ENCODE measurements at places on chromosomes 5 and 9. TPM values are rescaled to one million over a fixed set of nuclear protein-coding genes. Genes with fewer than 3 reads are reported as not detected.

Gene GLRA1
- total RNA-seq = not detected

Gene CNTNAP3B
- not detected for total RNA-seq

- H3K27me3 ChIP-seq = no peaks in the 10 kb centered on the region
- H3K27ac ChIP-seq = no peak overlapping the region
- no peak overlapping the region for H3K4me3 ChIP-seq
- no peak for DNase-seq
Measured at GRCh38 chr9:116555556-116556155, 131.4 kb upstream of the TRIM32 start.

DNA sequence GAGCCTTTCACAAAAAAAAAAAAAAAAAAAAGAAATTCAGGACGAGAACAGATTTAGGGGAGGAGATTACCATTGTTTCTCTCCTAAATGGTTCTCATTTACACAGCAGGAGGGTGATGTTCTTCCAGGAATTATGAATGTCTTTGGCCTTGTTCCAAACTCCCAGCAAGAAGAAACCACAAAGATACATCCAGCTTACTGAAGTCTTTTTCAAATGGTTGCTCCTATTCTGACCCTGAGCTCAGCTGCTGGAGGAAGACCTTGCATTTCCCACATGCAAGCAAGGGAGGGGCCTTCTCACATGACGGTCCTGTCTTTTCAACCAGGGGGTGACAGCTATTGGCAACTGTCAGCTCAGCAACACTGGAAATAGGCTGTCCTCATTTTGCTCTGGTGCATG lies 203.0 kb upstream of the VLDLR start:
- no peaks in the 10 kb centered on the region for H3K4me1 ChIP-seq
- H3K27me3 ChIP-seq = no peaks in the 10 kb centered on the region
- no peak for DNase-seq
- no peak overlapping the region for H3K4me3 ChIP-seq
- H3K27ac ChIP-seq = no peak overlapping the region
- H3K36me3 ChIP-seq = no peaks in the 10 kb centered on the region

GRCh38 chr5:401146-402034 lies 41.6 kb upstream of the EXOC3 start:
- H3K27me3 ChIP-seq = peaks cover 7% of the 10 kb centered on the region
- H3K27ac ChIP-seq = no peak overlapping the region
- no peaks in the 10 kb centered on the region for H3K36me3 ChIP-seq
- H3K4me1 ChIP-seq = no peaks in the 10 kb centered on the region
- no peak overlapping the region for H3K4me3 ChIP-seq
- DNase-seq = no peak

- DNase-seq = peak; percentile 53
- peaks cover 52% of the 10 kb centered on the region for H3K4me1 ChIP-seq
- no peaks in the 10 kb centered on the region for H3K27me3 ChIP-seq
Measured at GRCh38 chr9:35726931-35727330, 5.1 kb downstream of the TLN1 start.

GRCh38 chr9:114811966-114812636 lies 6.3 kb upstream of the TNFSF15 start:
- DNase-seq = no peak
- H3K4me3 ChIP-seq = no peak overlapping the region
- no peaks in the 10 kb centered on the region for H3K36me3 ChIP-seq

- peak within 1 kb of the TSS; percentile 71 for H3K4me3 ChIP-seq
- peak; percentile 94 for DNase-seq
- H3K4me1 ChIP-seq = peaks cover 27% of the 10 kb centered on the region
- peaks cover 20% of the 10 kb centered on the region for H3K36me3 ChIP-seq
- peak within 1 kb of the TSS; percentile 69 for H3K27ac ChIP-seq
Measured at GRCh38 chr9:34620061-34620994, at the start of gene DCTN3. Gene DCTN3 (minus strand): TSS chr9:34620495. CDS start chr9:34620464, 31 bp downstream.

Gene CDH18
- not detected for total RNA-seq

DNA sequence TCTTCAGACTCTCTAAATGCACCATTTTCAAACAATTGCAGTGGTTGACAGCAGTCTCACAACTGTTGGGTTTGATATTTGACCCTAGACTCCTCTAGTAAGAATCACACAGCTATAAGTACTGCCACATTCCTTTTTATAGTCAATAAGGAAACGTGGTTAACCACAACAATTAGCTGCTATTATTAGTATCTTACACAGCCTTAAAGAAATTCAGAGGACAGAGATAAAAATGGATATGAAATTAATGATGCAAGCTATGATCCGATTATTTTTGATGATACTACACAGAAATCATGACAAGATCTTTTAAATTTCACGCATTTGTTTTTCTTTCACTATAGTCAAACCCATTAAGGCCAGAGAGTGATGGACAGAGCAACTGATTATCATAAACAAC lies 288.6 kb upstream of the C9orf72 start:
- DNase-seq = no peak
- no peaks in the 10 kb centered on the region for H3K27me3 ChIP-seq
- H3K36me3 ChIP-seq = no peaks in the 10 kb centered on the region

- no peak for DNase-seq
- no peak overlapping the region for H3K27ac ChIP-seq
- no peaks in the 10 kb centered on the region for H3K36me3 ChIP-seq
- H3K4me1 ChIP-seq = no peaks in the 10 kb centered on the region
- no peak overlapping the region for H3K4me3 ChIP-seq
- no peaks in the 10 kb centered on the region for H3K27me3 ChIP-seq
Measured at GRCh38 chr5:110707260-110707844, 19.1 kb downstream of the TMEM232 start.

Gene GOLM1
- total RNA-seq = not detected

DNA sequence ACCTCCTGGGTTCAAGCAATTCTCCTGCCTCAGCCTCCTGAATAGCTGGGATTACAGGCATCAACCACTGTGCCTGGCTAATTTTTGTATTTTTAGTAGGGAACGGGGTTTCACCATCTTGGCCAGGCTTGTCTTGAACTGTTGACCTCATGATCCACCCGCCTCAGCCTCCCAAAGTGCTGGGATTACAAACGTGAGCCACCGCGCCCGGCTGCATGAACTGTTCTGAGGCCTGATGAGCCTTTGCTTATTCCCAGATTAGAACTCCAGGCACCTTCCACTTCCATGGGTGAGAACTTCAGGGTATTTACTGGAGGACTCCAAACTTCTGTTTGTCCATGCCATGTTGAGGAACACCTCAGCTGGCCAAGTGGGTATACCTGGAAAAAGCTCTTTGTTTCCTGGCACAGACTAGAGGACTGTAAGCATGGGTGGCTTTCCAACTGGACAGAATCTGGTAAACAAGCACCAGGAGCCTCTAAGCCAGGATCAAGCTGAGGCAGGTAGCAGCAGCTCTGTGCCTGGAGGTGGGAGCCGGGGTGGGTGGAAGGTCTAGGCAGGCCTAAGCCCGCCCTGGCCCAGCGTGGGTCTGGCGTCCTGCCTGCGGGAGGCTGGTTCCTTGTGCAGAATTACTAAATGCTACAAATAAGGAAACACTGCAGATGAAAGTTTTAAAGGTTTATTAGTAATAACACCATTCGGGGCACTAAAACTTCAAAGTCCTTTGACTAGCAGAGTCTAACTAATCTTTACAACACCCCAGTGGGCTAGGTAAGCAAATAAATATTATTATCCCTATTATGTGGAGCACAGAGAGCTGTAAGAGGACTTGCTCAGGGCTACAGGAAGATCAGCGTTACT lies 78.4 kb downstream of the SEMA5A start:
- H3K4me1 ChIP-seq = no peaks in the 10 kb centered on the region
- H3K36me3 ChIP-seq = no peaks in the 10 kb centered on the region
- no peak overlapping the region for H3K27ac ChIP-seq
- no peak for DNase-seq

Gene LCN12
- total RNA-seq = 1.4 TPM

DNA sequence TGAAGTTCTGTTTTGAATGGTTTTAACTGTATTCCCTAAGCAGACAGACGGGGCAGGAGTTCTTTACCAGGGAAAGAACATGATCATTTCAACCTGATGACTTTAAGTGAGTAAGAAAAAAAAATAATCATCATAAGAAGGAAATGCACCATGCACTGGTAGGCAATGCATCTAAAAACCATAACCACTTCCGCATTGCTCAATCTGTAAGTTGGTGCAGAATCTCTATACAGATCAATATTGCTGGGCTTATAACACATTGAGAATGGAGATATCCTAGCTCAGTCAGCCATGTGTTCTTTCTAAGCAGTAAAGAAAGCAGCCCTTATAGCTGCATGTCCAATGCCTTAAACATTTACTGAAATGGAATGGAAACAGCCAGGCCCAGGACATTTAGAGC lies 407.1 kb upstream of the DMAC1 start:
- H3K27ac ChIP-seq = no peak overlapping the region
- H3K36me3 ChIP-seq = no peaks in the 10 kb centered on the region
- H3K4me3 ChIP-seq = no peak overlapping the region
- H3K27me3 ChIP-seq = no peaks in the 10 kb centered on the region

GRCh38 chr9:110763568-110763967 lies 95.0 kb downstream of the MUSK start:
- no peaks in the 10 kb centered on the region for H3K27me3 ChIP-seq
- H3K27ac ChIP-seq = no peak overlapping the region
- DNase-seq = no peak

Gene PANK3
- 57.3 TPM for total RNA-seq

GRCh38 chr5:89597878-89598277 lies 714.9 kb upstream of the MEF2C start:
- no peak overlapping the region for H3K27ac ChIP-seq
- H3K27me3 ChIP-seq = no peaks in the 10 kb centered on the region
- no peaks in the 10 kb centered on the region for H3K4me1 ChIP-seq
- H3K36me3 ChIP-seq = no peaks in the 10 kb centered on the region

DNA sequence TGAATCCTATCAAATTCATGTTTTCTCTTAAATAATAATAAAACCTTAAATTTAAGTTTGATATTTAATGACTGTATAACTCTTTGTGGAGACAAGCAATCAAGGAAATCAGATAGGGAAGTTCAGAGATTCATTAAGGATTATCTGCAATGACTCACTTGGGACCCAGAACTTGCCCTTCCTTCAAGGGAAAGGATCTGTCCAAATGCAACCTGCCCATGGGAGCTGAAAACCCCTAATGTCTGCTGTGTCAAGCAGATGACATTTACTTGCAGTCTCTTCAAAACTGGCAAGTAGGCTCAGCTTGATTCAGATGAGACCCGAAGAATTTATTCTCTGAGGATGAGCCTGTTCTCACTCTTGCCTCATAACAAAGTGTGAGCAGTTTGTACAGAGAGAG lies 1577.6 kb downstream of the EFNA5 start:
- H3K4me1 ChIP-seq = no peaks in the 10 kb centered on the region
- H3K27ac ChIP-seq = no peak overlapping the region
- no peaks in the 10 kb centered on the region for H3K36me3 ChIP-seq
- no peak overlapping the region for H3K4me3 ChIP-seq
- no peaks in the 10 kb centered on the region for H3K27me3 ChIP-seq

DNA sequence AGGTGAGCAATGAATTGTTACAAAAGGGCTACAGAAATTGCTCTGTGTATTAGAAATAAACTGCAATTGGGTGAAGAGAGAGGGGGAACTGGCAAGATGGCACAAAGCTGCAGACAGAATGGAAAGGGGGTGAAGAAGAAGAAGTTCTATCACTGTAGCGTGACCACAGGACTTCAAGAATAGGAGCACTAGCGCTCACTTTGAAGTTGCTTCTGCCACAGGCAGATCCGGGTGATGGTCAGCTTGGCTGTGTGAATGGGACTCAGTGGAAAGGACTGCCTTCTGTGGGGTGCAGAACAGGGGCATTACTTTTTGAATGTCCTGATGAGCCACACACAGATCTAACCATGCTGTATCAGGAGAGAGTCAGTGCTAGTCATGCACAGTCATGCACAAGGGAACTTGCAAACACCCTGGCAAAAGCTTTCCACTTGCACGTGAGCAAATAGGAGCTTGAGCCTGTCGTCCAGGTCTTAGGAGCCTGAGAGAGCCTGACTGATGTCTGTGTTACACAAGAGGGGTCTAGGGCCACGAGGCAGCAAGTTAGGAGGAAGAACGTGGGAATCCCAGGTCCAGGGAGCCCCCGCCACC lies 16.3 kb downstream of the IL5 start:
- no peak overlapping the region for H3K4me3 ChIP-seq
- H3K27me3 ChIP-seq = no peaks in the 10 kb centered on the region
- no peak for DNase-seq
- peaks cover 16% of the 10 kb centered on the region for H3K4me1 ChIP-seq

- DNase-seq = no peak
- H3K27ac ChIP-seq = no peak overlapping the region
- H3K4me3 ChIP-seq = no peak overlapping the region
- H3K27me3 ChIP-seq = no peaks in the 10 kb centered on the region
Measured at GRCh38 chr9:6777213-6777902, 19.6 kb downstream of the KDM4C start.

- H3K27me3 ChIP-seq = no peaks in the 10 kb centered on the region
- H3K27ac ChIP-seq = no peak overlapping the region
- H3K36me3 ChIP-seq = no peaks in the 10 kb centered on the region
- no peaks in the 10 kb centered on the region for H3K4me1 ChIP-seq
Measured at GRCh38 chr9:97873425-97873824, 20.4 kb downstream of the FOXE1 start.

GRCh38 chr9:136655536-136656182 lies 7.1 kb upstream of the EGFL7 start:
- no peak overlapping the region for H3K4me3 ChIP-seq
- H3K27ac ChIP-seq = no peak overlapping the region
- DNase-seq = no peak
- H3K4me1 ChIP-seq = peaks cover 19% of the 10 kb centered on the region

GRCh38 chr5:156496291-156496690 lies 169.3 kb downstream of the SGCD start:
- no peaks in the 10 kb centered on the region for H3K4me1 ChIP-seq
- no peak for DNase-seq
- H3K36me3 ChIP-seq = no peaks in the 10 kb centered on the region
- no peaks in the 10 kb centered on the region for H3K27me3 ChIP-seq

GRCh38 chr5:126488443-126489065 lies 65.3 kb downstream of the GRAMD2B start:
- peaks cover 12% of the 10 kb centered on the region for H3K36me3 ChIP-seq
- H3K4me3 ChIP-seq = no peak overlapping the region
- H3K27ac ChIP-seq = no peak overlapping the region
- DNase-seq = no peak

- peak overlapping the region; percentile 16 for H3K27ac ChIP-seq
- H3K27me3 ChIP-seq = no peaks in the 10 kb centered on the region
- peaks cover 35% of the 10 kb centered on the region for H3K4me1 ChIP-seq
Measured at GRCh38 chr9:295576-295975, 80.9 kb downstream of the DOCK8 start.

DNA sequence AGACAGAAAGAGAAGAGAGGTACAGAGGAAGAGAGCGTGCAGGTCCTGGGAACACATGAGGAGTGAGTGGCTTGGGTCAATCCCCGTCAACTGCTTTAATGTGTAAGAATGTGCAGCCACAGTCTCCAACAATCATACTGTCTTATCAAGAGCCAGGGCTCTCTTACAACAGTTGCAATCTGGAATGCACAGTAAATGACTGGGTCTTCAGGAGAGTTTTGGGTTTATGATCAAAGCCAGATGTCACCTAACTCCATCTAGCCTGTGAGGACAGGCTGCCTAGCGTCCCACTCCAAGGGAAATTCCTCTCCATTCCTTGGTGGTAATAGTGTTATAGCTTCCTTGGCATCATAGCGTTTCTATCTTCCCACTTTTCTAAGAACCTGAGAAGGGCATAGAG lies 75.0 kb upstream of the TRIO start:
- no peaks in the 10 kb centered on the region for H3K4me1 ChIP-seq
- H3K27me3 ChIP-seq = no peaks in the 10 kb centered on the region
- no peak for DNase-seq
- H3K27ac ChIP-seq = no peak overlapping the region
- H3K4me3 ChIP-seq = no peak overlapping the region

Data from CD4-positive, alpha-beta memory T cell (primary cell).